Cortex of kidney (tissue), 1 donor: ENCODE measurements at places on chromosomes 13 and 19.

DNA sequence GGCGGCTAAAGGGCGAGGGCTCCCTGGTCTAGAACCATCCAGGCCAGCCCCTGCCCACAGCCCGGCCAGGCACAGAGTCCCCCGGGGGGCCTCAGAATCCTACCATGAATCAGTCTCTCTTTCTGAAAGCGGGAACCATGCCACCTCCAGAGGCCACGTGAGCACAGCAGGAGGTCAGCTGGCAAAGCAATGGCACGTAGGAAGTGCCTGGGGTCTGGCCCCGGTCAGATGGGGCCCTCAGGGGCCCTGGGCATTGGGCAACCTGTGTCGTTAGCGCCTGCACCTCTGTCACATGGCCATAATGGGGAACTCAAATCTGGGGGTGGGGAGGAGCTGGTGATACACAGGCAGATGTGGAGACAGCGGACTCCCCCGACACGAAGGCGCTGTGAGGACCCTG lies 8.8 kb downstream of the MFSD12 start:
- no peak for DNase-seq

GRCh38 chr19:7874897-7875273 lies 695 bp upstream of the PRR36 start:
- DNase-seq, result no peak

GRCh38 chr13:50670847-50671496 lies 172.5 kb downstream of the DLEU7 start:
- DNase-seq, result no peak

DNA sequence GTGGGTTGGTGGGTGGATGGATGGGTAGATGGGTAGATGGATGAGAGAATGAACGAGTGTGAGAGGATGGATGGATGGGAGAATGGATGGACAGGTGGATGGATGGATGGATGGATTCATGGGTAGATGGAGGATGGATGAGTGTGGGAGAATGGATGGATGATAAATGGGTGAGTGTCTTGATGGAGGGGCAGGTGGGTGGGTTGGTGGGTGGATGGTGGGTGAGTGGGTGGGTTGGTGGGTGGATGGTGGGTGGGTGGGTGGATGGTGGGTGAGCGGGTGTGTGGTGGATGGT lies 35.4 kb upstream of the ONECUT3 start:
- no peak for DNase-seq

DNA sequence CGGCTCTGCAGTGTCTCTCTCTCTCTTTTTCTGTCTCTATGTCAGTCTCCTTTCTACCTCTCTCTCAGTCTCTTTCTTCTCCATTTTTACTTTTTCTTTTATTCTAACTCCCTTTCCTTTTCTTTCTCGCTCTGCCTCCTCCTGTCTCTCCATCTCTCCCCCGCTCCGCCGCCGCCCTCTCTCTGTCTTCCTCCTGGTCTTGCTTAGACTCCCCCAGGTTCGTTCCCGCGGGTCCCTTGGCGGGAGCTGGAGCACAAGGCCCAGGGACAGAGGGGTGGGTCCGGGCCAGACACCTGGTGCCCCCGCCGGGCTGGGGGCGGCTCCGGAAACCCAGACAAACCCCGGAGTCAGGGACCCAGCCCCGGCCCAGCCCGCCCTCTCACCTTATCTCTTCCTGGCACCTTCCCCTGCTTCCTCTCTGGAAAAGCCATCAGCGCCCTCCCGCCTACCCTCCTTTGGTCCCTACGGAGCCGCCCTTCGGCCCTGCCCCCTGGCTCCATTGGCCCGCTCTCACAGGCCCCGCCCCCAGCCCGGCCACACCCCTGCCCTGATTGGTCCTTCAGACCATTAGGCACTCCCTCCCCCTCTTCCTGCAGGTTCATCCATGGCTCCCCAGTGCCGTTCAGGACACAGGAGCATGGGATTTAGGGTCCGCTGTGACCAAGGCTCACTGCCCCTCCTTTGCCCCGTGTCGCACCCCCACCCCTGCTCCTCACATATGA lies 15.4 kb upstream of the NOP53 start:
- DNase-seq, result no peak

- no peak for DNase-seq
Measured at GRCh38 chr13:59413126-59413525, 750.6 kb downstream of the DIAPH3 start.

DNA sequence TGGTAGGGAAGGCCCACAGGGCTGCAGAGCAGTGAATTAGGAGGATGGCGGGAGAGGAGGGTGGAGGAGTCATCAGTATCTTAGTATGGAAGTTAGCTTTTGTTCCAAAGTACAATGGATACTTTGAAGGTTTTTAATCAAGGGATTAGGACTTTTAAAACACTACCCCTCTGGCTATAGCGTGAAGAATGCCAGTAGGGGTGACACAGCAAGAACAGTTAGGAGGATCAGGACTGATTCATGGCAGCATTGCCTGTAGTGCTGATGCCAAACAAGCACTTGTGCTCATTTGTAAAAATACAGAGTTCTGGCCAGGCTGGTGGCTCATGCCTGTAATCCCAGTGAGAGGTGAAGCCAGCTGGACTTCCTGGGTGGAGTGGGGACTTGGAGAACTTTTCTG lies 46.2 kb downstream of the SKA3 start:
- DNase-seq, result no peak

- no peak for DNase-seq
Measured at GRCh38 chr13:110912651-110913051, 2.2 kb downstream of the ANKRD10 start.

DNA sequence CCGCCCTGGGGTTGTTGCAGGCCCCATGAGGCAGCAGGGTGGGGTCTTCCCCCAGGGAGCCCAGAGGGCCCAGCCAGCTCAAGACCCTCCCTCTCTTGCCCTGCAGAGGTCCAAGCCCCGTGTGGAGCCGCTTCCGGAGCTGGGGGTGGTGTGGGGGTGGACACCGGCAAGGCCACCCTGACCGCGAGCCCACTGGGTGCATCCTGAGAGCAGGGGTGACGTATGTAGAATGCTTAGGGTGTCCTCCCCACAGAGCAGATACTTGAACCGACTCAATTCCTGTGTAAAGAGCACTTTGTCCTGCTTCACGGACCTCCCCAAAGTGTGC lies 14.8 kb downstream of the UBXN6 start:
- no peak for DNase-seq

GRCh38 chr19:10766671-10767201 lies 48.9 kb downstream of the DNM2 start:
- DNase-seq, result no peak

DNA sequence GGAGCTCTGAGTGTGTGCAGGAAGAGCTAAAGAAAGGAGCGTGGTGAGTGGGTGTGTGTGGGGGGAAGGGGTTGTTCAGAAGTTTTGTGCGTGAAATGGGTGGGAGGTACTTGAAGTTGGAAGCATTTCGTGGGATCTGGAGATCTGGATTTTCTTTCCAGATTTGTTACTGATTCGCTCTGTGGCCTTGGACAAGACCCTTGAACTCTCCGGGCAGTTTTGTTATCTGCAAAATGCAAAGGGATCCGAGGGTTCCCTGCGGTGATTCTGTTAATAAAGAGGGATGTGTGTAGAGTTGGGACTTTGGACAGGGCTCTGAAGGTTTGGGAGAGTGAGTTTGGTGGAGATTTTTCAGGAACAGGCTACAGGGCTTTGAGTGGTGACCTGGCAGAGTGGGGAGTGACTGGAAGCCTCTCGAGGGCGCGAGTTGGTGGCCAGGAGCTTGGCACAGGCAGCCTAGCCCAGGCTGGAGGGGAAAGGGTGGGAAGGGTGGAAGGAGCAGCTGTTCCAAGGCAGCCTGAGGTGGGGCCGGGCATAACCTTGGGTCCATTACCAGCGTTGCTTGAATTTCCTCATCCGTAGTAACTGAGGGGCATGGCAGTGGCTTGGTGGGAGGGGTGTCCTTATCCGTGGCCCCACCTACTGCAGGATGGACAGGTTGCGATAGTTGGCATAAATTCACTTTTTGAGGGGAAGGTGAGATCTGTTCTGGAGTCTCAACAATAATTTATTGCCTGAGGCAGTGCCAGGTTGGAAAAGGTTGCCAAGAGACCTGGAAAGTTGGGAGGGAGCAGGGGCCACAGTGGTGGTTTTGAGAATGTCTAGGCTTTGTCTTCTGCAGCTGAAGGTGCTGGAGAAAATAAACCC lies 2.1 kb downstream of the ACTN4 start:
- no peak for DNase-seq

DNA sequence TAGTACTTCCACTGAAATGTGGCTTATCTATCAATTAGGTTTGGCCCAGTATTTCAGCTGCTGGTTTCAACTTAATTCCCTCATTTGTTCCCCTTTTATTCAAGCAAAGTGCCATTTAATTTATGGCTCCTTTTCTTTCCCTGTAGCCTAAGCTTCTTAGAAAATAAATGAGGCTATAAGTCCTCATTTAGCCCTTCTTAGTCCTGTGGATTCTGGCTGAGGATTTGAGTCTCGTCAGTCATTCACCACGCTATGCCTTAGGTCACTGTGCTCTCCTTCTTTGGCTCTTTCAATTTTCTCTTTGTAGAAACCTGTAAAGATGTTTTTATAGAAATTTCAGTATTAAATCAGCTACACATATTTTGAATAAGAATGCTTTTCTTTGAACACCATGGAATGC lies 579.1 kb downstream of the GPC6 start:
- no peak for DNase-seq

DNA sequence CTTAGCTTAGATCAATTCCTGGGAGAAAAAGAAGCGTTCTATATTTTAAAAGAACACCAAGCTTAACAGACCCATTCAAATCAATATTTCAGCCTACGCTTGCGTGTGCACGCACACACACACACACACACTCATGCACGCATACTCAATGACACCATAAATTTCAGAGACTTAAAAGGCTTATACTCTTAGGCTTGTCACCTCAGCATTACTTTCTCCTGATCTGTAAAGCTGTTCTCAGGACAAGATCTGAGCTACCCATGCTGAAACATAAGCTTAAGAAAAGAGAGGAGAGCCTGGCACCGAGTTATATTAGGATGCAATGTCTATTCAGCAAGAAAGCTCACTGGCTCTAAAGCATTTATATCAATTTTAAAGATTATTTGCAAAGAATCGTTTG lies 368.5 kb downstream of the FGF14 start:
- DNase-seq, result no peak

DNA sequence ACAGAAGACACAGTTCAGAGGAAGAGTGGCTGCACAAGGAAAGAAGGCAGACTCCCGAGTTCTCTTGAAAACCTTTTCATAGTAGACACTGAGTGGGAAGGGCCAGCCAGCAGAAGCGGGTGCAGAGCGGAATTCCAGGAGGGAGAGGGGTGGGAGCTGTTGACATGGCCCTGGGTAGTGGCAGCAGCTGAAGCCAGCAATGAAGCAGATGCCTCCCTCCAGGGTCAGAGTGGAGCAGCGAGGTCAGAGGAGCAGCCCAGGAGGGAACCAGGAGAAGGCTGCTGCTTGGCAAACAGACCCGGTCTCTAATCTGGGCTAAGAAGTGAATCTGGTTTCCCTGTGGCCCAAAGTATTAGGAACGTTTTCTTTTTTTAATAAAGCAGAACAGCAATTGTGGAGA lies 73.9 kb upstream of the SPATA13 start:
- no peak for DNase-seq

DNA sequence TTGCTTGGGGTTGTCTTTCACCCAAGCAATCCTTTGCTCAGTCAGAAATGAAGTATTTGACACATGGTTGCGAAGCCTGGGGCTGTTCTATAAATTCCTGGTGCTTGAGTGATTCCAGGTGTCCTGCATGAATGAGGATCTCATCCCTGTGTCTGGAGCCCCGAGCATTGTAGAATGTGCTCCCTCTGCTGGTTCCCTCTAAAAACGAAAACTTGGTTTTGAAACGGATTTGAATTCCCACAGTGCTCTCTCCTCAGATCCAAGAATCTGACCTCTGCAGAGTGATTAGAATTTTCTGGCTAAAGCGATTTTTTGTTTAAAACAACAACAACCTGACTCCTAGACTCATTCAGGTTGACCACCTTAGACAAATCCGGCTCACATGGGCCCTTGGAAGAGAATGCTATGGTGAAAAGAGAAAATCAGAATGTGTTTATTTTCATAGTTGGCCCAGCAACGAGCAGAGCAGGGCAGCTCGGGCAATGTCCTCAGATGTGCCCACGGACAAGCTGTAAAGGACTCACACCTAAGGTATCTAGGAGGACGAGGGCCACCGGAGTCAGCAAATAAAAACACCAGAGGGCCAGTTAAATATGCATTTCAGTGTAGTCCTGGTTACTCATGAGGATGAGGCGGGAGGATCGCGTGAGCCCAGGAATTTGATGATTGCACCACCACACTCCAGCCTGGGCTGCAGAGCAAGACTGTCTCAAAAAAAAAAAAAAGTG lies 8.7 kb upstream of the ATP12A start:
- DNase-seq, result no peak

- DNase-seq, result no peak
Measured at GRCh38 chr13:23321535-23322241, 111.8 kb downstream of the SACS start.

- DNase-seq, result no peak
Measured at GRCh38 chr13:66462187-66462586, 767.9 kb downstream of the PCDH9 start.

- no peak for DNase-seq
Measured at GRCh38 chr13:80572308-80572922, 231.5 kb upstream of the SPRY2 start.

- DNase-seq, result no peak
Measured at GRCh38 chr19:2490659-2491058, 14.7 kb downstream of the GADD45B start.

DNA sequence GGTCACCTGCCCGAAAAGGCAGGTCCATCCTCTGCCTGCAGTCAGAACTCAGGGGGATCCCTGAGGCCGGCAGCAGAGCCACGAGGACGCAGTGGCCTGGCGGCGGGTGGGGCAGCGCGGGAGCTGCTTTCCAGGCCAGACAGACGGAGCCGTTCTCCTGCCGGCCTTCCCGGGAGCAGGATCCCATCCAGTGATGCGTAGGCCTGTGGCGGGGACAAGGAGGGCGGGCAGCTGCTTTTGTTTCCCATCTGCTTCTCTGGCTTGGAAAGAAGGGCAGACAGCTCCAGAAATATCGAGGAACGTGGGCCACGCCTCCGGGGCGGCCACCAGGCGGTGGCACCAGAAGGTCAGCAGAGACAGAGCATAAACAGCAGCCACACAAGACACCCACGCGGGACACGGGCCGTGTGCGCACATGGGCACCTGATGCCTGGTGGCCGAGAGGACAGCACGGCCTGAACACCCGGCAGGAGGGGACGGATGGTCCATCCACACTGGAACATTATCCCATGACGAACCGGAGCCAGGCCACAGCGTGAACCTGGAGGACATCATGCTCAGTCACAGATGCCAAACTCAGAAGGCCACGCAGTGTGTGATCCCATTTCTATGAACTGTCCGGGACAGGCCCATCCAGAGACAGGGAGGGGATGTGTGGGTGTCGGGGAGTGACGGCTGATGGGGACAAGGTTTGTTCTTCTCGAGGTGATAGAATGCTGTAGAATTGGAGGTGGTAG lies 13.9 kb upstream of the MKNK2 start:
- no peak for DNase-seq

DNA sequence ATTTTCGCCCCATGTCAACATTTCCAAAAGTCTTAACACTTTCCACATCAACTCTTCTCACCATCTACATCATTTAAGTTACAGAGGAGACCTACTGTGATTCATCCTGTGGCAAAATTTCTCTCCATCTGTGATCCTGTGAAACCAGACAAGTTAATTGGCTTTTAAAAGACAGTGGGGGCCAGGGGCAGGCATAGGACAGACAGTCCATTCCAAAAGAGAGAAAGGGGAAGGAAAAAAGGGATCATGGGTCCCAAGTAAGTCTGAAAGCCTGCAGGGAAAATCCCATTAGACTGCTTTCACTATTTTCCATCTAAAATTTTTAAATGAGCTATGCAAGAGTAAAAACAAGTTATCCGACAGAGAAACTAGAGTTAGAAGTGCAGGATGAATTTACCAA lies 121.0 kb downstream of the MRPL57 start:
- DNase-seq, result no peak

- DNase-seq, result no peak
Measured at GRCh38 chr13:98273067-98273823, 96.2 kb upstream of the RNF113B start.
